ENCODE measurements at places on chromosomes 7 and 10.

- DNase-seq = no peak
These were observed 77.8 kb downstream of the BAMBI start for GRCh38 chr10:28754930-28755718.

DNA sequence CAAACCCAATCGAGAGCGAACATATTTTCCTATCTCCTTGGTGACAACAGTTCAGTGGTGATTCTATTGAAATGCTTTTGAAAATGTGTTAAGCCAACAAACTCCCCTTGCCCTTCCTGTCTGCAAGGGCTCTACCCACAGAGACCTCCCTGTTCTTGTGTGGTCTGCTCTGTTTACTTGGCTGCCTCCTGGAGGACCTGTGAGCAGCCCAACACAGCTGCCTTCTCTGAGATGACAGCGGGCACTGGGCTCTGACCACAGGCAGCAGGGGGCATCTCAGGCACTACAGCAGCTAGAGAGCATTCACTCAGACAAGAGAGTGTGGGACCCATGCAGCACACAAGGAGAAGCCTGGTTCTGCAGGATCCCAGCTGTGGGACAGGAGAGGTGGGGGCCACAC, 416.4 kb downstream of the TCERG1L start:
- DNase-seq = no peak

- no peak for DNase-seq
These were observed 56.9 kb upstream of the TNS3 start for GRCh38 chr7:47638679-47639315.

DNA sequence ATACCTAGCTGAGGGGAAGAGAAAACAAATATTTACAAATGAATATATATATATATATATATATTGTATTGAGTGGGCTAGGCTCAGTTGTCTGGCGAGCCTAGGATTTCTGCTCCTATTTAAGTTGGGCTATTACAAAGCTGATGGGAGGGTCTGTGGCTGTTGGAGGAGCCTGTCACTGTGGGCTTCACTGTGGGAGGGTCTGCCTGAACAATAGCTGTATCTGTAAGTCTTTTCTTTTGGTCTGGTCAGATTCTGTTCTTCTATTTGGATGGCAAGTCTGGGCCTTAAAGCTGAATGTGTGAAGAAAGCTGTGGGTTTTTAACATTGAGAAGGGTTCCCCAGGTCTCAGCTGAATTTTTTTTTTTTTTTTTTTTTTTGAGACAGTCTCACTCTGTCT, 220.6 kb upstream of the LYZL1 start:
- no peak for DNase-seq

- peak; percentile 71 for DNase-seq
These were observed 80.0 kb downstream of the C7orf25 start for GRCh38 chr7:42831718-42832522.

- no peak for DNase-seq
These were observed 158.1 kb upstream of the PITRM1 start for GRCh38 chr10:3330663-3331062.

GRCh38 chr7:91240376-91240941, 23.8 kb upstream of the FZD1 start:
- no peak for DNase-seq

- DNase-seq = no peak
These were observed 17.1 kb upstream of the AKR1B1 start for GRCh38 chr7:134476044-134476443.

DNA sequence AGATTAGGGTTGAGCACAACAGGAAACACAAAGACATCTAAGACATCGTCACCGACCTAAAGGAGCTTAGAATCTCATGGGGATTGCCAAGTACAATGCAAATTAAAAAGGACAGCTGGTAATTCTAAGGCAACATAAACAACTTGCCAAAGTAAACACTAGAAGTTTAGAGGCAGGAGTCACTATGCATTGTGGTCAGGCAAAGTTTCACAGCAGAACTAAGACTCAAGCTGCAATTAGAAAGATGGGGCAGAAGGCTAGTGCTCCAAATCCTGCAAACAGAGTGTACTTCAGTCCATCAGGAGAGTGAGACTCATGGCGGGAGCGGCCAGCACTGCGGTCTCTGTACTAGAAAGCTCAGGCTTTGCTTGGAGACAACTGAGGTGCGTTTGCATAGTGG, 52.7 kb downstream of the HIPK2 start:
- DNase-seq = peak; percentile 42

- no peak for DNase-seq
These were observed 32.8 kb downstream of the PIK3AP1 start for GRCh38 chr10:96687317-96688012.

DNA sequence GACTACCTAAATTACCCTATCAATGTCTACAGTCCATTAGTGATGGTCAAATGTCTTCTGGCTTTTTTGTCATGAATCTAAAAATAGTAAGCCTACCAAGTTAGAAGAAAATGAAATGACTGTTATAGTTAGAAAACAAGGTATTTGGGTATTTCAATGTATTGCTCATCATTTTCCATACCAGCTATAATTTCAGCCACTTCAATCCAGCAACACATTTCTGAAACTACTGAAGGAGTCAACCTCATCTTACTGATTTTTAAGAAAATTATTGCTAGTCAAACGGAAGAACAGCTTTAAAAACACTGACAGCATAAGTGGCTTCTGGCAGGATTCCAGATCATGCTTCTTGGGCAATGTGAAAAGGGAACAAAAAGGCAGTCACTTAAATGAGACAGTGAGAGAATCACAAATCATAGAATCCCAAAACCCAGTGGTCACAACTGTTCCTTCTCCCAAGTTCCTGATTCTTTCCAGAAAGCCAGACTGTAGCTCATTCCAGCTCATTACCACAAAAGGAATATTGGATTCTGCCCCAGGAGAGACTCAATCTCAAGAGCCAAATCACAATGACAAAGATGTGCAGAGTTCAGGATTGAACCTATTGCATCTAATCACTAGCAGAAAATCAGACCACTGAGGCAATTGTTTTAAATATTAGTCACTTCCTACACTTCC, 61.2 kb upstream of the LRRN3 start:
- no peak for DNase-seq
